Cerebellar nuclear complex (tissue), 1 donor: ENCODE measurements at places on chromosomes 11 and 22.
A peak's percentile ranks its signal among the peaks of the same experiment; 100 is the strongest.

- DNase-seq: no peak
Observed at GRCh38 chr22:50561401-50562358, 1.0 kb downstream of the SYCE3 start.

DNA sequence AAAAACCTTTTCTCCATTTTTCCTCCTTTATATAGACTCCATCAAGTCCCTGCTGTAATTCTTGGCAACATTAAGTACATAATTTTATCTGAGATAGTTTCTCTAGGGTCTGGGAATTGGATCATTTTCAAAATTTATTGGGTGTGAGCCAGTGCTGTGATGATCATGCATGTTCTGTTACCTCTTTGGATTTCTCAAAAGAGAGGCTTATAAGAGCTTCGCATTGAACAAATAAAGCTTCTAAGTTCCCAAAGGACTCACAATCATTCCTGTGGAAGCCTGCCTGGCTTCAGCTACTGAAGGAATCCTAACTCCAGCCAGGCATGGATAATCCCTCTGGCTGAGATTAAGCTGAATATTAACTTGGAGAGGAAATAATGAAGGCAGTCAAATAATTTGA is 208.5 kb downstream of the RAB38 start:
- DNase-seq: no peak

GRCh38 chr11:70882716-70883085 is 369.7 kb downstream of the SHANK2 start:
- DNase-seq: no peak

- DNase-seq: no peak
Observed at GRCh38 chr22:29901354-29901753, 18.4 kb downstream of the MTMR3 start.

DNA sequence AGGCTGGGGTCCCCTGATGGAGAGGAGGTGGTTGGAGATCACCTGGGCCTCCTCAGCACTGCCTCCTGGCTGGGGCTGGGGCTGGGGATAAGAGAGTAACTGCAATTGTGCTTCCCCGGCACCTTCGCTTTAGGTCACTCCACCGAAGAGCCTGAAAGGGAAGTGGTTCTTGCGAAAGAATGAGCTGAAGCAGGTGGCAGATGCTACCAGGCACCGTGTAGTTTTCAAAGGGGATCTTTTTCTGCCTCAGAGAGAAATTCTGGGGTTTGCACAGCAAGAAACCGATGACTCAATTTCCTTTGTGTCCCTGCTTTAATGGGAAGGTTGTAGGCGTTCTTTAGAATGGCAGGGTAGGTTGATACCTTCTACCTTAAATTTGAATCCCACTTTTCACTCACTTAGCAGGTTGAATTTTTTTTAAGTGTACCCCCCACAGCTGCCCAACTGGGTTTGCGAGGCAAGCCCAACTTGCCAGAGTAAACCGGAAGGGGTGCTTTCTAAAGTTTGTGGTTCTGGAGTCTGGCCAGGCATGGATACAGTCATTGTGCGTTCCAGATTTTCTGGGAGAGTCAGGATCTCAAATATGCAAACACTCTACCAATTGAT is 5.3 kb downstream of the CD44 start:
- DNase-seq: no peak

GRCh38 chr11:14480716-14481115 is 18.9 kb downstream of the COPB1 start:
- DNase-seq: no peak

- no peak for DNase-seq
Observed at GRCh38 chr22:48793949-48794348, 1033.7 kb downstream of the BRD1 start.

DNA sequence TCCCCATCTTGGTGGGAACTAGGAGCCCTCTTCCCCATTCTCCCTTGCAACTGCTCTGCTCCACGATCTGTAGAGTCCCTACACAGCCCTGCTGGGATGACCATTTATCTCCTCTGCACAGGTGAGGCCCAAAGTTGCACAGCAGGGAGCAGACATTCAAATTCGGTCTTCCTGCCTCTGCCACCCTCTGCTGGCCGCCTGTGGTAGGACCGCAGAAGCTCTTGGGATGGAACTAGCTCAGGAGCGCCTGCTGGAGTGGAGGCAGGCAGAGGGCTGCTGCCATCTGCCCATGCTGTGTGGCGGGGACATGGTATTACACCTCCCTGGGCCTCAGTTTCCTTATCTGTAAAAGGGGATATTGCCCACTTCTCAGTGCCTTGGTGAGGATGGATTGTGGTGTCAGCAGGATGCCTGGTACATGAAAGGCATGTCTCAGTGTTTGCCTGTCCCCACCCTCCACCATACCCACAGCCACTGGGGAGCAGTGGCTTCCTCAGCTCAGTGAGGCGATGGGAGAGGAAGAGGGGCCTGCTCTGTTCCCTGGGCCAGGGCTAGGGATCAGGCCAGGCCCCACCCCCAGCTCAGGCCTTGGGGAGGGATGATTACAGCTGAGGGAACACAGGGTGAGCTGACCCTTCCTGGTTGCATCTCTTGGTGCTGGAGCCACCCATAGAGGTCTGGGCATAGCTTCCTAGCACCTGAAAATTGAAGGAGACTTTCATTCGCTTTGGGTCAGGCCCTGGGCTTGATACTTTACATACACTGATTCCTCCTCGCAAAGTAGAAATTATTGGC is 11.3 kb upstream of the OMP start:
- DNase-seq: peak; percentile 42

- DNase-seq: no peak
Observed at GRCh38 chr11:118415739-118416068, 14.3 kb downstream of the ATP5MG start.

DNA sequence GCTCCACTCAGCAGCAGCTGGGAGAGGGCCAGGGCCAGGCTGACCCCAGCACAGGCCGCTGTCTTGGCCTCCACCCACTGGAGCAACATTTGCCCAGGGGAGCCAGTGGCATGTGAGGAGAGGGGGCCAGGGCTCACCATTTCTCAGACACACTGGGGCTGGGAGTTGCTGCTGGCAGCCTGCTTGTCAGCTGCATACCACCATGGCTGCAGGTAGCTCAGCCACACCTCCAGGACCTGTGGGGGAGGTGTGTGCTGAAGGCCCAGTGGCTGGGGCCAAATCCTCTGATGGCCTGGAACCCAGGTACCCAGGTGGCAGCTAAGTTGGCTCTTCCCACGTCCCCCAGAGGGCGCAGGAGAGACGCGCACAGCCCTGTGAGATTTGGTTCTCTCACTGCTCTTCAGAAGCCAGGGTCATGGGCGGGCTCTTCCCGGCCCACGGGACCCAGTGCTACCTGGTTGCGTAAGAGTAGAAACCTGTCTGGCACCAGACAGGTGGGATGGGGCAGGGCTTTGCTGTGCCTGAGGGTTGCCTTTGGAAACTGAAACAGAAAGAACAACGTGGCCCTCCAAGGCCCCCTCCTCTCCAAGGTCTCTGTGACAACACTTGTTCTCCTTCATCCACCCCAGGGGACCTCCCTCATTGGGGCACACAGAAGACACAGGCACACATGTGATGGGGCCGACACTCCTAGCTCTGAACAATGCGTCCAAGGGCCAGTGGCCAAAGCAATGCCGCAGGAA is 98.8 kb downstream of the MED15 start:
- no peak for DNase-seq

DNA sequence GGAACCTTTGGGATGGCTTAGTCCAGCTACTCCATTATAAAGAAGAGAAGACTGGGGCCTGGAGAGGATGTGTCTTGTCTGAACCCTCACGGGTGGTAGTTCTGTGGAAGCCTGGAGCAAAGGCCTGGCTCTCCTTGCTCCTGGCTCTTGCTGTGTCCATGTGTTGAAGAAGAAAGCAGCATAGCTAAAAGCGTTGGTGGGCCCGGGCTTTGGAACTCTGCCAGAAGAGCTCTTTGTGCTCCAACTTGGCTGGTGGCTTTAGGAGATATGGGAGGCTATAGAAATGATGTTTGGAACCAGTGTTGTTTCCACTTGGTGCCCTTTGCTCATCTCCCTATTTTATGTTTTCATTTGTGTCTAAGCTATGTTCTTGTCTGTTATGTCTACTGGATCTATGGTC is 131.1 kb downstream of the DBX1 start:
- no peak for DNase-seq

GRCh38 chr11:8766043-8766987 is 83.7 kb downstream of the RPL27A start:
- DNase-seq: no peak

- DNase-seq: no peak
Observed at GRCh38 chr11:74171630-74171968, 510 bp downstream of the PPME1 start.

DNA sequence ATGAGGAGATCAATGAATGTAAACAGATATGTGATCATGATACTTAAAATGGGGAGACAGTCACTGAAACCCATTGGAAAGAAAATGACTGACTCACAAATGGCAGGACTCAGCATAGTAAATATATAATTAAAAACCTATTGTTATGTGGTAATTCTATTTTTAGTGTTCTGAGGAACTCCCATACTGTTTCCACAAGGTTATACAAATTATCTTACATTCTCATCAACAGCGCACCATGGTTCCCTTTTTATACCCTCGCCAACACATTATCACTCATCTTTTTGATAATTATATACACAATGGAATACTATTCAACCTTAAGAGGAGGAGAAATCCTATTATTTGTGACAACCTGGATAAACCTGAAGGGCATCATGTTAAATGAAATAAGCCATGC is 17.1 kb downstream of the OR5B21 start:
- DNase-seq: no peak

DNA sequence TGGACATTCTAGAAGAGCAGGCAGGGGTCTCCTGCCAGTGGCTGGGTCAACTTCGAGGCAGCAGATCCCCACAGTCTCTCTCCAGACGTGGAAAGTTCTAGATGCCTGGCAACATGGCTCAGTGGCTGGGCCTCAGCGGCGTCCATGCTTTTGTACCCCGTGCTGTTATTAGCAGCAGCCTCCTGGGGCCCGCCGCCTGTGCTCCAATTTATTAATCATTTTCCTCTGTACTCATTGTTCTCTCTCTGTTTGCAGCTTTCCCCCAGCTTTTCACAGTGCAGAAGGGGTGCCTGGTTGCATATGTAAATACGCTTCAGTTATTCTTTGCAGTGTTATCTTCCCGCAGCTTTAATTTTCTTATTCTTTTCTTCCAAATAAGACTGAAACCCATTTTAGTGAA is 515.1 kb downstream of the TBC1D22A start:
- no peak for DNase-seq

- no peak for DNase-seq
Observed at GRCh38 chr22:17237038-17237668, 17.9 kb upstream of the ADA2 start.
